T-cell (primary cell): ENCODE measurements at places on chromosomes 13 and 19.

GRCh38 chr13:26951581-26952177, 191.1 kb upstream of the GPR12 start:
- no peak for DNase-seq

GRCh38 chr19:35167251-35168119, 12.9 kb downstream of the FXYD5 start:
- peak; percentile 24 for DNase-seq

DNA sequence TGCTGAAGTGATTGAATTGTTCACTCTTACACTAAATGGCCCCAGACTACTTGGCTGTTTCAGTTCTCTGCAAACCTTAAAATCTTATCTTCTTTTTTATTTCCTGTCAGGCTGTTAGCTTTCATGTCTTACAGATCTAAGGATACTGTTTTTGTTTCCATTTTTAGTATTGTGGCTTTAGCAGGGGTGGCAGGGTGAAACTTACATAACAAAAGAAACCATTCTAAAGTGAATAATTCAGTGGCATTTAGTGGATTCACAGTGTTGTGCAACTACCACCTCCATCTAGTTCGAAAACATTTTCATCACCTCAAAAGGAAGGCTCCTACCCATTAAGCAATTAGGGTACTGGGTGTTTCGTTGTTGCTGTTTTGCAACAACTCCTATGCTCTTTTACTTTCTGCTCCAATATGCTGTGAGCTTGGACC, 19.8 kb downstream of the TMEM272 start:
- DNase-seq: no peak

- DNase-seq: no peak
Measured at GRCh38 chr19:43485951-43486350, 18.6 kb downstream of the PHLDB3 start.

DNA sequence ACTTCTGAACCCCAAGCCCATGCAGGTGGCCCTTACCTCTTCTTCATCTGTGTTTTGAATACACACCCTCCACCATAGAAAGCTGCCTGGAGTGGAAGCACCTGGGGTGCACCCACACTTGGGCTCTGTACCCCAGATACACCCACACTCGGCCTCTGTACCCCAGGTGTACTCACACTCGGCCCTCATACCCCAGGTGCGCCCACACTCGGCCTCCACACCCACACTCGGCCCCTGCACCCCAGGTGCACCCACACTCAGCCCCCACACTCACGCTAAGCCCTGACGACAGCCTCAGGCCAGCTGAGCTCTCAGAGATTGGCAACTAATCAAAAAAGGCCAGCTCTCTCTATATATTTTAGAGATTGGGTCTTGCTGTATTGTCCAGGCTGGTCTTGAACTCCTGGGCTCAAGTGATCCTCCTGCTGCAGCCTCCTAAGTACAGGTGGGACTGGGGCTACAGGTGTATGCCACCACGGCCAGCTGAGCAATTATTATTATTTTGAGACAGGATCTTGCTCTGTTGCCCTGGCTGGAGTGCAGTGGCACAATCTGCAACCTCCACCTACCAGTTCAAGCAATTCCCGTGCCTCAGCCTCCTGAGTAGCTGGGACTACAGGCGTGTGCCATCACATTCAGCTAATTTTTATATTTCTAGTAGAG, 68.9 kb downstream of the PEX11G start:
- DNase-seq: no peak

- no peak for DNase-seq
Measured at GRCh38 chr19:55622242-55622969, 2.0 kb downstream of the ZNF784 start.

GRCh38 chr13:32902874-32903273, 113.3 kb upstream of the KL start:
- no peak for DNase-seq

DNA sequence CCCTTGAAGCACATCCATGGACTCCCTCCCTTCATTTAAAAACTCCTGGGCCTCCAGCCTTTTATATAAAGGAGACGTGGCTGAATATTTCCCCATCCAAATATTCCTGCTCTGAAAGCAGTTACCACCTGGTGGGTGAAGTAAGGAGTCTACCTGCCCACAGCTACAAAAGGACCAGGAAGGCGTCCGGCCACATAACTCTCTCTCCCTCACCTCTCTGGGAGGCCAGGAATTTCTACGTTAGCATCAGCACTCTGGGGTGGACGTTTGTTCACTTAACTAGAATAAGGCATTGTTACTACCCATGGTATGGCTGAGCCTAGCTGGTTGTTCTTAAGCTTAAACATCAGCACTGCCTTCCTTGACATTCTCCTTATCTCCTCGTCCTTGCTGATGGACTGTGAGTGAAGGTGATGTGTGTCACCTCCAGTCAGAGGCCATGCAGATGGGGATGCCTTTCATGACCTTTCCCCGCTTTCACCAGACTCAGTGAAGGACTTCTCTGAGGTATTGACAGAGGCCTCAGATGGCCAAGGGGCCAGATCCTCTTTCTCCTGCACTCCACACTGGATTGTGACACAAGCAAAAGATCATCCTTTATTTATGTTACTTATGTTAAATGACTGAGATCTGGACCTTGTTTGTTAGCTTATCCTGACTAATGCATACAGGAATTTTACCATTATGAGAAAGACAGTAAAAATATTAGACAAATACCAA, 22.2 kb upstream of the KPNA3 start:
- no peak for DNase-seq

- DNase-seq: peak; percentile 62
Measured at GRCh38 chr19:18388100-18388959, 2.4 kb downstream of the GDF15 start.

- no peak for DNase-seq
Measured at GRCh38 chr19:11172576-11172975, 17.0 kb upstream of the SPC24 start.

- no peak for DNase-seq
Measured at GRCh38 chr13:36789061-36789460, 30.0 kb upstream of the RFXAP start.

GRCh38 chr19:19417628-19418245, 12.3 kb downstream of the GATAD2A start:
- no peak for DNase-seq

DNA sequence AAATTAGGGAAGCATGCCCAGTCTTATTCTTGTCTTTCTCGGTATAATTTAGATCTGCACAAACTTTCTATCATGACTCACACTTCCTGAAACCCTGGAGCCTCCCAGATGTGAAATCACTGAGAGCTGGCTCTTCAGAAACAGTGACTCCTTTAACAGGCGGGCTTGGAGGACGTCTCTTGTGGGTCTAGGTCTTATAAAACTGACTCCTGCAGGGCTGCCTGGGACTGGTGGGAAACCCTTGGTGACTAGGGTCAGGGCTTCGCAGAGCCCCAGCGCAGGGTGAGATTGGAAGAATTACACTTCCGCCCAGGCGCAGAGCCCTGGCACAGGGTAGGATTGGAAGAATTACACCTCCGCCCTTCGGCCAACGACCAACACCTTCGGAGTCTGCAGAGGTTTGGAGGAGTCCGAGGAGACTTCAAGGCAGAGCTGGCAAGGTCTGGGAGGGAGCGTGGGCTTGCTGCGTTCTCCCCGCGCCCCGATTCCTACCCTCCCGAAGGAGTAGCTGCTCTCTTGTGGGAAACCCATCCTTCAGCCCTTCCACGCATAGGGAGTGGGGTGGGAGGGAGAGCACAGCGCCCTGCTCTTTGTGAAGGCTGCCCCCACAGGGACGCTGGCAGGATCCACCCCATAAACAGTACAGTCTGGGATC, 43.4 kb upstream of the MAP3K10 start:
- DNase-seq: no peak

DNA sequence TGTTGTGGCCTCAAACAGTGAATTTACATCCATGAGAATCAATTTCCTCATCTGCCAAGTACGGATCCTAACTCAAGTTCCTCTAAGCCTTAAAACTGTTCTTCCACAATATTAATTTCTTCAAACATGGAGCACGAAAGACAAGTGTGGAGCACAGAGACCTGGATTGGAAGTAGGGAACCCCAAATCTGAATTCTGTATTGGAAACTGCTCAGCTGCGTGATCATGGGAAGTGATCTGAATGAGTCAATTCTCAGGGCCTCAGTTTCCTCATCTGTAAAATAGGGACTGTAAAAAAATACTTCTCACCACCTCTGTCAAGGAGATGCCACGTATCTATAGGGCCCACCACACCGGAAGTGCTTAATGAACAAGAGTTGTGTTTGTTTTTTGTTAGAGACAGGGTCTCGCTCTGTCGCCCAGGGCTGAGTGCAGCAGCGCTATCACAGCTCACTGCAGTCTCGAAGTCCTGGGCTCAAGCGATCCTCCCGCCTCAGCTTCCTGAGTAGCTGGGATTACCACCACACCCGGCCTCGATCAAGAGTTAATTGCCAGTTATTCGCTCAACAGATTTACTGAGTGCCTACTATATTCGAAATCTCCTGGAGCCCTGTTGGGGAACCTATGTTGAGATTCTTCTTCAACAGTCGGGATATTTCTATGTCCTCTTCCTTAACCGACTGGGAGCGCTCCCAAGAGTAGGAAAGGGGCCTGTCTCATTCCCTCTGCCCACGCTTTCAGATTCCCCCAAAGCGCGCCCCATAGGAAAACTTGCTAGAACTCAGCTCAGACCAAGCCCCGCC, 1.6 kb downstream of the SERTAD3 start:
- no peak for DNase-seq

GRCh38 chr19:36256853-36257519, 42.1 kb downstream of the ZNF146 start:
- no peak for DNase-seq

DNA sequence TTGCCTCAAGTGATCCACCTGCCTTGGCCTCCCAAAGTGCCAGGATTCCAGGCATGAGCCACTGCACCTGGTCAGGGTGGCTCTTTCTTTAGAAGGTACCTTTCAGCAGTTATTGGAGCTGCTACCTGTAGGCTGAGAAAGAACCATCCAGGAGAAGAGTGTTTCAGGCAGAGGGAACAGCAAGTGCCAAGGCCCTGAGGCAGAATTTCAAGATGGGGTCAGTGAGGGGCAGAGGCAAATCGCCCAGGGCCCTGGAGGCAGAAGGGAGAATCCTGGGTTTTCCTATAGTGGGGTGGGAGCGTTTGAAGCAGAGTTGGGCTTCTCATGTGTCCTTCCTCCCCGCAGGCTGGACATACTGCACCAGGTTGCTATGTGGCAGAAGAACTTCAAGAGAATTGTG, 2.2 kb downstream of the MRPL4 start:
- DNase-seq: no peak
